ENCODE measurements at places on chromosomes 16 and 17. TPM values are rescaled to one million over a fixed set of nuclear protein-coding genes. Genes with fewer than 3 reads are reported as not detected.
A peak's percentile ranks its signal among the peaks of the same experiment; 100 is the strongest.

DNA sequence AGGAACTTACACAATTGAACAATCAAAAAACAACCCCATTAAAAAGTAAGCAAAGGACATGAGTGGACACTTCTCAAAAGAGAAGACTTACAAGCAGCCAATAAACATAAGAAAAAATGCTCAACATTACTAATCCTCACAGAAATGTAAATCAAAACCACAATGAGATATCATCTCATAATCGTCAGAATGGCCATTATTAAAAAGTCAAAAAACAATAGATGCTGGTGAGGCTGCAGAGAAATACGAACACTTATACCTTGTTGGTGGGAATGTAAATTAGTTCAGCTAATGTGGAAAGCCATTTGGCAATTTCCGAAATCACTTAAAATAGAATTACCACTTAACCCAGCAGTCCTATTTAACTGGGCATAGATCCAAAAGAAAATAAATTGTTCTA is 301.9 kb upstream of the KCNJ16 start:
- H3K36me3 ChIP-seq: no peaks in the 10 kb centered on the region
- DNase-seq: no peak
- H3K4me3 ChIP-seq: no peak overlapping the region
- no peaks in the 10 kb centered on the region for H3K27me3 ChIP-seq

- no peaks in the 10 kb centered on the region for H3K27me3 ChIP-seq
- no peak overlapping the region for H3K27ac ChIP-seq
- no peak for DNase-seq
- H3K36me3 ChIP-seq: peaks cover 5% of the 10 kb centered on the region
Measured at GRCh38 chr16:50036426-50036825, 11.4 kb downstream of the CNEP1R1 start.

GRCh38 chr16:86740906-86741799 is 162.8 kb downstream of the FOXL1 start:
- peaks cover 8% of the 10 kb centered on the region for H3K4me1 ChIP-seq
- H3K27ac ChIP-seq: peak overlapping the region; percentile 91
- no peaks in the 10 kb centered on the region for H3K27me3 ChIP-seq
- H3K36me3 ChIP-seq: no peaks in the 10 kb centered on the region
- H3K4me3 ChIP-seq: peak overlapping the region; percentile 57

GRCh38 chr17:46192439-46193150 is 634 bp downstream of the KANSL1 start:
- DNase-seq: peak; percentile 88
- peaks cover 2% of the 10 kb centered on the region for H3K36me3 ChIP-seq
- H3K4me1 ChIP-seq: peaks cover 16% of the 10 kb centered on the region
- peak overlapping the region; percentile 78 for H3K27ac ChIP-seq

The EFNB3 gene
- 4.1 TPM for total RNA-seq

GRCh38 chr17:9158544-9159452 is 137.5 kb downstream of the NTN1 start:
- no peaks in the 10 kb centered on the region for H3K36me3 ChIP-seq
- H3K4me1 ChIP-seq: no peaks in the 10 kb centered on the region
- DNase-seq: no peak

GRCh38 chr17:37488607-37489196 is 989 bp upstream of the DUSP14 start:
- peak overlapping the region; percentile 15 for H3K27ac ChIP-seq
- peak overlapping the region; percentile 75 for H3K4me3 ChIP-seq
- peak; percentile 55 for DNase-seq
- no peaks in the 10 kb centered on the region for H3K36me3 ChIP-seq
- H3K4me1 ChIP-seq: peaks cover 11% of the 10 kb centered on the region

DNA sequence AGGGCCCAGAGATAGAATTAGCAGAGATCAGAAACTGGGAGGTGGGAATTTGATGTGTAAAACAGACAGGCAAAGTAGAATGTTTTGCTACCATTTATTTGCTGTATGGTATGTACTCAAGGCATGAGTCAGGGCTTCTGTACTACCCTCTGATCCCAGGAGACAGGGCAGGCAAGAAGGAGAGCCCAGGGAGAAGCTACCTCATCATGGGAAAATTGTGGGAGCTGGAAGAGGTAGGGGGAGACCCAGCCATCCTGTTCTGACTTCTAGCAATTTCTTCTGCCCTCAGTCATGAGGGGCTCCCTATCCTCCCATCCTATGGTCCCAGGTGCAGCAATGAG is 1.7 kb upstream of the PIGS start:
- no peaks in the 10 kb centered on the region for H3K27me3 ChIP-seq
- no peak for DNase-seq
- H3K27ac ChIP-seq: no peak overlapping the region

The KRT9 gene
- not detected for total RNA-seq

- H3K27me3 ChIP-seq: peaks cover 8% of the 10 kb centered on the region
- H3K4me3 ChIP-seq: no peak overlapping the region
- no peaks in the 10 kb centered on the region for H3K4me1 ChIP-seq
Measured at GRCh38 chr17:16870253-16871245, 101.4 kb downstream of the TNFRSF13B start.

- peak overlapping the region; percentile 9 for H3K4me3 ChIP-seq
- H3K36me3 ChIP-seq: peaks cover 2% of the 10 kb centered on the region
- peak overlapping the region; percentile 26 for H3K27ac ChIP-seq
- H3K4me1 ChIP-seq: peaks cover 36% of the 10 kb centered on the region
- DNase-seq: peak; percentile 76
Measured at GRCh38 chr17:80795754-80796153, 195.9 kb upstream of the CHMP6 start.

DNA sequence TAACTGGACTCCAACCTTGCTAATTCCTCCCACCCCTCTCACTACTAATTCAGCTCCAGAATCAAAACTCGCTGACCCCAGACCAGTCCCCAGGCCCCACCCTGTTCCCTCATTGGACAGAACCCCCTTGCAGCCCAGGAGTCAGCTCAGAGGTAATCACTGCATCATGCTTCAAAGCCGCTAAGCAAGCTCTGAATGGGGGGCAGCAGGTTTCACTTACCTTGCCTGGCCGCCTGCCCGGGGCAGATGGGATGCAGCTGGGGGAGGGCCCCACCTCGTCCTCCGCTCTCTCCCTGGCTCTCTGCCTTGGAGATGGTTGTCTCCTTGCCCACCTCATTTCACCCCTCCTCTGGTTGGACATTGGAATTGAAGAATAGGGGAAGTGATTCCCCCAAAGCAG is 4.8 kb upstream of the NGFR start:
- H3K4me1 ChIP-seq: peaks cover 29% of the 10 kb centered on the region
- H3K27me3 ChIP-seq: peaks cover 5% of the 10 kb centered on the region
- no peak for DNase-seq
- H3K27ac ChIP-seq: no peak overlapping the region

The CTF1 gene
- 1.3 TPM for total RNA-seq

The ADORA2B gene
- total RNA-seq: 15.1 TPM

GRCh38 chr16:964356-965035 is 6.3 kb downstream of the LMF1 start:
- H3K27me3 ChIP-seq: no peaks in the 10 kb centered on the region
- H3K4me3 ChIP-seq: no peak overlapping the region
- H3K27ac ChIP-seq: no peak overlapping the region
- DNase-seq: no peak
- no peaks in the 10 kb centered on the region for H3K4me1 ChIP-seq

DNA sequence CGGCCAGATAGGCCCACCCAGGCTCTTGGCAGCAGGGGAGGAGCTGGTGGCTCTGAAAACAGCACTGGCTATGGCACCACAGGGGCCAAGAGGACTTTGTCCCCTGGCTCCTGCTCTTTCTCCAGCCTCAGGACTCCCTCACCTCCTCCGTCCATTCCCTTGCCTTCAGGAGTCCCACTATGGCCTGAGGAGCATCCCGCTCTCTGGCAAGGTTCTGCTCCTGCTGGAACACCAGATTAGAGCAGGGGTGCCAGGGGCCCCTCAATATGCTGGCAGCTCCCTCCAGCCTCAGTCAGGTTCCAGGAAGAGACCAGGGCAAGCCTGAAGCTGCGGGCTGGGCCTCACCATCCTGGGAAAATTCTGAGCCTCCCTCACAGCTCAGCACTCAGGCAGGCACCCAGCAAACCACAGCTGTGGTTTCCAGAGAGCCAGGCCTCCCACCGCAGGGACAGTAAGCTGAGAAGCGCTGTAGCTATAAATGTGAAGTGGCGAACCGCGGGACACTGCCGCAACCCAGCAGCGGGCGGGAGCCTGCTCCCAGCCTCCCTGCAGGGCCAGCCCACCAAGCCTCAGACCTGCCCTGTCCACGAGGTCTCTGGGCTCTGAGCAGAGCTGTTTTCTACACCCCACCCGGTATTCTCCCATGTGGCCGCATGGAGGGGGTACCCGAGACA is 25.7 kb downstream of the C17orf100 start:
- H3K36me3 ChIP-seq: no peaks in the 10 kb centered on the region
- no peak overlapping the region for H3K27ac ChIP-seq
- no peaks in the 10 kb centered on the region for H3K4me1 ChIP-seq
- peaks cover 5% of the 10 kb centered on the region for H3K27me3 ChIP-seq
- DNase-seq: peak; percentile 45

- no peak for DNase-seq
- peak within 1 kb of the TSS; percentile 50 for H3K4me3 ChIP-seq
- H3K4me1 ChIP-seq: no peaks in the 10 kb centered on the region
- no peaks in the 10 kb centered on the region for H3K36me3 ChIP-seq
- H3K27ac ChIP-seq: no peak within 1 kb of the TSS
Measured at GRCh38 chr16:29899516-29900101, at the start of gene SEZ6L2. Gene SEZ6L2 (minus strand): TSS chr16:29899550. CDS start chr16:29899019, 531 bp downstream.

The NEK8 gene
- total RNA-seq: 2.6 TPM
